ENCODE measurements at places on chromosomes 2 and 18.

- DNase-seq: no peak
Observed at GRCh38 chr2:221673248-221673647, 101.1 kb upstream of the EPHA4 start.

GRCh38 chr2:117957616-117958015, 56.3 kb downstream of the CCDC93 start:
- no peak for DNase-seq

GRCh38 chr18:10387399-10387798, 67.0 kb upstream of the APCDD1 start:
- no peak for DNase-seq

GRCh38 chr2:155815851-155816250, 516.7 kb downstream of the NR4A2 start:
- DNase-seq: peak; percentile 17

- no peak for DNase-seq
Observed at GRCh38 chr2:129766374-129766993, 213.0 kb upstream of the RAB6C start.

DNA sequence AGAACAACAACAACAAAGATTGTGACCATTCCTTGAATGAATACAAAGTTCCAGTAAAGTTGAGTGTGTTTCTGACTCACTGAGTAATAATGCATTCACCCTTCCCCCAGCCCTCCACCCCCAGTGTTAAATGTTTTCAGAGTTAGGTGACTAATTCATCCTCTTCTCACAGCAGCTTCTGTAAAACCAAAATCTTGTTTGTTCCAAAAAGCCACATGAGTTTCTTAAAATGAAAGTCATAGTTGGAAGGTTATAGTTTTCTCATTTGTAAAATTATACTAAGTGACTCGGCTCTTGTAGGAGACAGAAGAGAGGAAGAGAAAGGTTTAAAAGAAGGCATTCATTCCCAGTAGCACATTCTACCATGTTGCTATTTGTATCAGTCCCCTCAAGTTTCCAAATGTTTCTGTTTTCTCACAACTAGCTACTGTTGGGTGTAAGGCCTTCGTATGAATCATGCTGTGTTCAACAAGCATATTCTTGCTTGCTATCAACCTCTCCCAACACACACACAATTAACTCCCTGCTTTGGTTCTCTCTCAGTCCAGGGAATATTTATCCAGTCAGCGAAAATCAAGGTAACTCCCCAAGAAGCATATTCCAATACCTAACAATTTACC, 75.3 kb downstream of the MBD2 start:
- DNase-seq: no peak

DNA sequence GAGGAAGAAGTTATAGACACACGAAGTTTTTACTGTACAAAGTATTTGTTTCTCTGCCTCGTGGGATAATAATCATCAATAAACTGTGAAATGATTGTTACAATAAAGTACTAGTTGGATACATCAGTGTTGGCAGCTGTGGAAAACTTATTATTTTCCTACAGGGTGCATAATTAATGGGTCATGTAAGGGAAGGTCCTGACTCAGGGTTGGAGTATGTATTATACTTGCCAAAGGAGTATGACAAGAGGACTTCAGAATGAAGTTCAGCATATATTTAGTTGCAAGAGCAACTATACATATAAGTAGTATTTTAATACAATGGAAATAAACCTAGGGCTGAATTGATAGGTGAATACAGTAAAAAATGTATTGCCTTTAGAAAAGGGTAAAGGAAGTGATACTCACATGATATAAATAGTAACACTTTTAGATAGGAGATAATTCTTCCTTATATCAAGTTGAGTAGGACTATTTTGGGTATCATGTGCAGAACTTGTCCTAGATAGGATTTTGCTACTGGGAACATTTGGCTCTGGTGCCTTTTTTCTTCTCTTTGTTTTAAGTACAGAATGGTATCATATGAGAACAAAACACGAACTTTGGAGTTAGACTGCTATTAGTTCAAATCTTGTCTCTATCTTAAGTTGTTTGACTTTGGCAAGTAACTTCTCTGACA, 79.1 kb downstream of the PLCL1 start:
- DNase-seq: no peak

DNA sequence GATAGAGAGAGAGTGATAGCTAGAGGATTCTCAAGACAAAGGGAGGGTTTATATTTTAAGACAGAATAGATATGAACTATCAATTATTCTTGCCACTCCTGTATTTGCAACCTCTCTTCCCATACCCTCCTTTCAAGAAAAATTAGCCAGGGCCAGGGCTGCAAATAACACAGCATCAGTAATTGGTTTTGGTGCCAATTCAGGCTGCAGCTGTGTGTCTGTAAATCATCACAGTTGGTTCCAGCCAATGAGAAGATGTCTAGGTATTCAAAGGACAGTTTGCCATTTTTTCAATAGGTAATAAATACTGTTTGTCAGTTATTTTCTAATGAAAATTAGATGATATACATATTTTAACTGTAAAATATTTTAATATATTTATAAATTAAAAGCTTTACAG, 73.5 kb downstream of the WDPCP start:
- no peak for DNase-seq

DNA sequence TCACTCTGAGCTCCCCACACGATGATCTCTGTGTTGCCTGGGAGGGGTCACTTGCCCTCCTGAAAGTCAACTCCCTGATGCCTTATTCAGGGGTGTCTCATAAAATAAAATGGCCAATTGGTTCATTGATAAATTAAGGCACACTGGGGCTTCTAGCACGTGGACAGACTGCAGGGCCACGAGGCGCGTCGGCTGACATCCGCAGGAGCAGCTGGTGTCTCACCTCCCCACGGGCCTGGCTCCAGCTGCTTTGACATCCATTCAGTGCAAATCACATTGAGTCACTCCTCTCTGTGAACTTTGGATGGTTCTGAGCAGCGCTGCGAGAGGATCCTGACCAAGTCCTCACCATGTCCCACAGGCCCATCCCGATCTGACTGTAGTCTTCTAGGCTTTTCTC, 4.6 kb upstream of the ST8SIA3 start:
- DNase-seq: no peak

- DNase-seq: no peak
Observed at GRCh38 chr2:56465491-56465890, 281.7 kb downstream of the CCDC85A start.

- DNase-seq: no peak
Observed at GRCh38 chr2:123791684-123792083, 233.4 kb upstream of the CNTNAP5 start.

GRCh38 chr2:61272421-61273070, 110.6 kb downstream of the C2orf74 start:
- no peak for DNase-seq

DNA sequence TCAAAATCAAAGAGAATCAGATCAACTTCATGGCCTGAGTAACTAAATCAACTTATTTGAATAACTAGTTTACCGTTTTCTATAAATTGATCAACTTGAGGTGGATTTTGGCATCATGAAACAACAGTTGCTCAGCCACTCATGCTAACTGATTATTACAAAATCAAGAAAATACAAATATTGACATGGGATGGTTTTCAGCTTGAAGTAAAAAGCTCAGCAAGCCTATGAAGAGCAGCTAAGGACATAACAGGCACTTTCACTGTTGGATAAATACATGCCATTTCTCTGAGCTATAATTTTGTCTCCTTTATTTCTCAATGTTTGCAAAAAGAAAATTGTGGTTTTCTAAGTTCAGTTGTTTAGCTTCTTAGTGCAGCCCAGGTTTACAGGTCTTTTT, 18.9 kb downstream of the SRD5A2 start:
- DNase-seq: no peak

DNA sequence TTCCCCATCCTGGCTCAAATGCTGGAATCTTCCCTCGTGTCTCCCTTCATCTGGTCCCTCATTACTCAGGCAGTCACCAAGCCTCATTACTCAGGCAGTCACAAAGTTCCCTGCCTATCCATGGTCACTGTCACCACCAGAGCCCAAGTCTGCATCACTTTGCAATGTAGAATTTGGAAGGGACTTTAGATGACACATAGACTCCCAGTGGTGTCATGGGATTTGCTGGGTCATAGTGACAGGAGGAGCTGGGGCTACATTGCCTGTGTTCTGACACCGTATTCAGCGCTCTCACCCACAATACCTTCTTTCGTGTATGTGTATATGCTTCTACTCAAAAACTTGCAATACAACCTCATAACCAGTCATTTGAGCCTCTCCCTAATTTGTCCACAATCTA, 2.1 kb upstream of the EMILIN1 start:
- DNase-seq: no peak

- DNase-seq: no peak
Observed at GRCh38 chr2:65382323-65382722, 50.1 kb downstream of the SPRED2 start.

- no peak for DNase-seq
Observed at GRCh38 chr18:79718878-79719477, 39.4 kb downstream of the CTDP1 start.

DNA sequence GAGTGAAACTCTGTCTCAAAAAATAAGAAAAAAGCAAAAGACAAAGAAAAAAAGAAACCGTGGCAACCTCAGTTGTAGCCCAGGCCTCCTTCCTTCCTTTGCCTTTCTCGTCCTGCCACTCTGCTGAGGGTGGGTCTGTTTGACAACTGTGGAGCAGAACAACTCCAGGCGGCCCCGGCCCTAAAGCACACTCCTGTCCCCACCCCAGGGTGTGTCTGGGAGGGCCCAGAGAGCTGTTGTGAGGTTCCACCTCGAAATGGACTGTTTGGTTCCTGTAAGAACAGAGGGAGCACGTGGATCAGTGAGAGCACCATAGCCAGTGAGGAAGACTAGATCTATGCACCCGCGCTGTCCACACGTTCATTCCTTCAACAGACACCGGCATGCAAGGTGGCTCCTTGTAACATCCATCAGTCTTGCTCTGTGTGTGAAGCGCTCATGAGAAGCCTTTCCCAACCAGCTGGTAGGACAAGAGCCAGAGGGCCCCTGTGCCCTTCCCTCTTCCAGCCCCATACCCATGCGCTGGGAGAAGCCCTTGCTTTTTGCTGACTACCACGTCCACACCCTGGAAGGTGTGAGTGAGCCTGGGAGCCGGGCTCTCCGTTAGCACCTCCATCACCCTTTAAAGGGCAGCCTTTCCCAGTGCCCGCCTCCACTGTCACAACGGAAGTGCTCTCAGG, 61.6 kb downstream of the SOWAHC start:
- no peak for DNase-seq

- no peak for DNase-seq
Observed at GRCh38 chr2:1995987-1996386, 251.7 kb upstream of the PXDN start.

- DNase-seq: no peak
Observed at GRCh38 chr2:212667751-212668316, 129.2 kb upstream of the ERBB4 start.

DNA sequence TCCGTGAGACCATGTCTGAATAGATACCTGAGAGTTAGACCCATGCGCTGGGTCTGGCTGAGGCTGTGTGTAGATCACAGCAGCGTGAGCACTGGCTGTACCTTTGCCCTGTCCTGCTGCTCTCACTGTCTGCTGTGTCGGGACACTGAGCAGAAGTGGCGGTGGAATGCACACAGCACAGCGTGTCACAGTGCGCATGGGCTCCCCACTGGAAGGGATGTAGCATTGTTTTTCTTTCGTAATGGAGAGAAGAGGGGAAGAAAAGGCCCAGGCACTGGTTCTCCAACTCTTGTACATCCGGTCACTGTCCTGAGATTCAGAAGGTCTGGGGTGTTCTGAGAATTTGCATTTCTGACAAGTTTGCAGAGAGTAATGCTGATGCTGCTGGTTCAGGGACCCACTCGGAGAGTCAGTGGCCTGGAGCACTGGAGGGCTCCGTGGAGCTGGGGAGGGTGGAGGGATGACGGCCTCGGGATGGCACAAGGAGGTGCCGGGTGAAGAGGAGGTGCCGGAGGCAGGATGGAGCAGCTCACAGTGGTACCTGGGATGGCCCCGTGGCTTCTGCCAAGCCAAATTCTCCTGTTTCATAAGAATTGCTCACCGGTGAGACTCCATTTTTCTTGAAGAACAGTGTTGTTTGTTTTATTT, 252.8 kb downstream of the LDLRAD4 start:
- DNase-seq: no peak

DNA sequence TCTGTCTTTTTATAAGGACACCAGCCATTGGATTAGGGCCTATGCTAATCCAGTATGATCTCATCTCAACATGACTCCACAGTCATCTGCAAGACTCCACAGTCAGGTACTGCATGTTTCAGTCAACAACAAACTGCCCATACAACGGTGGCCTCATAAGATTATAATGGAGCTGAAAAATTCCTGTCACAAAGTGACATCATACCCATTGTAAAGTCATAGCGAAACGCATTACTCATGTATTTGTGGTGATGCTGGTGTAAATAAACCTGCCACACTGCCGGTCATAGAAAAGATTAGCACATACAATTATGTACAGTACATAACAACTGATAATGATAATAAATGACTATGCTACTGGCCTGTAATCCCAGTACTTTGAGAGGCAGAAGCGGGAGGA, 102.2 kb downstream of the TEX51 start:
- no peak for DNase-seq

DNA sequence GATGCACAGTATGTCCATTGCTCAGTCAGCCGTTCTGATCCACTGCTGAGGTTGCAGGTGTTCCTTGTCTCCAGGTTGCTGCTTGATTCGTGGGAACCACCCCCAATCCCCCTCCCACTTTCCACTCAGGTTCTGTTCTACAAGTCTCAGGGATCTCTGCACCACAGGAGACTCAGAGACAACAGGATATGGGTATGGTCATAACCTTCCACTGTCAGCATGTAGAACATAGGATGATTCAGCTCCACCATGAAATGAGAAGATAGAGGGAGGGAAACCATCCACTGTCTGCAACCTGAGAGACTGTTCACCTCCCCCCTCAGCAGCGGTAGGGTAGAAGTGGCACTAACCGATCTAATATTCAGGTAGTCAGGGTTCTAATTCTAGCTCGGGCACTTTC, 19.0 kb upstream of the KLF7 start:
- DNase-seq: no peak

GRCh38 chr2:44758591-44758990, 182.9 kb upstream of the SIX3 start:
- DNase-seq: no peak

DNA sequence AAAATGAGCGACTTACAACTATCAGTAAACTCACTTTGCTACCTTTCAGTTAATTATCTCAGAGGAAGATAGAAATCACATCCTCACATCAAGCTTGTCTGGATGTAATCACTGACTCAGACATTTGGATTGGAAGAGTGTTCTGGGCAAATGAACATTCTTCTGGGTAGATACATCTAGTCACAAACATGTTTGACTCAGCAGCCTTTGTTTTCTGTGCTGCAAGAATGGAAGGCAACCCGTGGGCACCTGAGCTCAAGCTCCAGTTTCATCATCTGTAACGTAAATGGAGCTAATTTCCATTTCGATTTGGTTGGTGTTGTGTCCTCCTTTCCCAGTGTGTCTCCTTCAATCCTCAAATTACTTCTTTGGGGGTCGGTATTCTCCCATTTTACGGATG, 58.5 kb downstream of the ACAA2 start:
- DNase-seq: no peak

- DNase-seq: no peak
Observed at GRCh38 chr2:223537115-223537514, 65.0 kb downstream of the SCG2 start.

GRCh38 chr2:218312267-218312756, 20.0 kb upstream of the TMBIM1 start:
- no peak for DNase-seq

- no peak for DNase-seq
Observed at GRCh38 chr2:11342551-11343367, 1.7 kb downstream of the ROCK2 start.
